RKO (cell line): ENCODE measurements at places on chromosomes 16 and 17.

DNA sequence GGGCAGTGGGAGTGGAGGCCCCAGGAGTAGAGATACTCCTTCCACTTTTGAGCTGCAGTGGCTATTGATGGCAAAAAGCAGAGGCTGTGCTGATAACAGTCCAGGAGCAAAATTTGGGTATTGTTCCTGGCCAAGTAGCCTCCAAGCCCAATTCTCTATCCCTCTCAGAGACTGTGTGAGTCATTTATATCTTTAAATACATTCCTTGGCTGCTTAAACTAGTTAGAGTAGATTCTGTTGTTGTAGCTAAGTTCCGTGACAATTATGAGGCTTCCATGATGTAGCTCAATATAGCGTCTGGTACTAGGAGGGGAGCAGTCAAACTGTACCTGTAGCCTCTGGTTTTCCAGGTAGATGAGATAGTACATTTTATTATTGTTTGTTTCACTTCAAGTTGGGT lies 19.9 kb upstream of the UBE2G1 start:
- DNase-seq, result no peak

GRCh38 chr17:58513965-58514769 lies at the start of gene MTMR4:
TSS of gene MTMR4 (minus strand) at chr17:58514638. CDS start at chr17:58514407, 231 bp downstream.
- DNase-seq, result peak; percentile 70

DNA sequence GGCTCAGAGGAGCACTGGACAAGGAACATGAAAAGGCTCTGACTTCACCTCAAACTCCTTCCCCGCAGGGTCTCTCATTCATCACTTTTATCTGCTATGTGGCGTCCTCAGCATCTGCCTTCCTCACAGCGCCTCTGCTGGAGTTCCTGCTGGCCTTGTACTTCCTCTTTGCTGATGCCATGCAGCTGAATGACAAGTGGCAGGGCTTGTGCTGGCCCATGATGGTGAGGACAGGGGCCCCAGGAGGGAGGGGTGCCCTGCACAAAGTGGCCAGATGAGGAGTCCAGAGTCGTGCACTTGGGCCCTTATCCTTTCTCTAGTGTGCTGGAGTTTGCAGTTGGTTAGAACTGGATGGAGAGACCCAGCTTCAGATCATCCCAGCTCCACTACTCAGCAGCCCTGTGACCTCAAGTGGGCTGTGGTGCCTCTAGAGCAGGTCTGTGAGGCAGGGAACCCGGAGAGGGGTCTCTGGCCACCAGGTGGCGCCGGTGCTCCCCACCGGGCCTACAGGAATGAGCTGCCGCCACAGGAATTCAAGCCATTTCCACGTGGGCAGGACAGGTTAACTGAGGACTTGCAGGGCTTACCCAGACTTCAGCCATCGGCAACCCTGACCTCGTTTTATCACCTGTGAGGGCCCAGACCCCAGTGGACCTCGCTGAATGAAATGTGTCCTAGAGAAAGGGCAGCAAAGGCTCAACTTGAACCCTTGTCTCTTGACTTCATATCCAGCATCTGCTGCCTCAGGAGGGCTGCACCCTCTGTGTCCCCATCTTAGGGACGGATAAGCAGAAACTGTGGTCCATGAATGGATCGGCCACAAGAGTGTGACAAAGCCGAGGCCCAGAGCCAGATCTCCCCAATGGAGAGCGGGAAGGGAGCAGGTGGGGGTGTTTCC lies 4.0 kb downstream of the CMTM3 start:
- peak; percentile 86 for DNase-seq

- DNase-seq, result peak; percentile 92
Measured at GRCh38 chr17:7912927-7913524, 3.1 kb downstream of the RNF227 start.

DNA sequence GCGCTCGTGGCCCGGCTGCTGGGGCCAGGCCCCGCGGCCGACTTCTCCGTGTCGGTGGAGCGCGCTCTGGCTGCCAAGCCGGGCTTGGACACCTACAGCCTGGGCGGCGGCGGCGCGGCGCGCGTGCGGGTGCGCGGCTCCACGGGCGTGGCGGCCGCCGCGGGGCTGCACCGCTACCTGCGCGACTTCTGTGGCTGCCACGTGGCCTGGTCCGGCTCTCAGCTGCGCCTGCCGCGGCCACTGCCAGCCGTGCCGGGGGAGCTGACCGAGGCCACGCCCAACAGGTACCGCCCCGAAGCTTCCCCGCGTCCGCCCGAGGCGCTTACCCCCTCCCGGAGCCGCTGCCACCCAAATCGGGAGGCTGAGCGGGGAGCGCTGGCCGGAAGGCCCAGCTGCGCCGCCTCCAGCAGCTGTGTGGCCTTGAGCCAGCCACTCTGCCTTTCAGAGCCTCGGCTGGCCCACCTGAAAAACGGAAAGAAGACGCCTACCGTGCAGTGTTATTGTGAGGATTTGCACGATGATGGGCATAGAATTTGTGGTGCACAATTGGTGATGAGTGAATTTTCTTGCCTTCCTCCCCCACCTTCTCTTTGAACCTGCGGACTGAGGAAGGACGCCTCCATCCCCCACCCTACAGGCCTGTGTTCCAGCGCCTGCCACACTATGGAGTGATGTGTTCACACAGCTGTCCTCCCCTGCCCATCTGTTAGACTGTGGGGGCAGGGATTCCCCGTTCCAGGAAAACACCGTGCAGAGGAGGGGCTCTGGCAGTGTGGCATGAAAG lies 523 bp downstream of the NAGLU start:
- peak; percentile 88 for DNase-seq

DNA sequence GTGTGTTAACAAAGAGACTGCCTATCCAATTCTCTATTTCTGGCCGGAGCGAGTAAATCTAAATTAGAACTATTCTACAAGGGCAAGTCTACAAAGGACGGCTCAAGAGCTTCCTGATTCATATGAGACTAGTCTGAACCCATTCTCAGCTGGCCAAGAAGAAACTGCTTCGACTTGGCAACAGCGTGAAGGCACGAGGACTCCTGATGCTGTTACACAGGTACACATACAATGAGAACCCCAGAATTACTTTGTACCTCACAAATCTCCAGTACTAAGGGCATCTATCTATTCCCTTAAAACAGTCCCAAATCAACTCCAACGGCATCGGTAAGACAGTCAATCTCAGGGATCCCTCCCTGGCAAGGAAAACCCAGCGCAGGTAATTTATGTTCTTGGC lies 1.5 kb downstream of the CRK start:
- DNase-seq, result peak; percentile 32

- no peak for DNase-seq
Measured at GRCh38 chr16:23134274-23134673, 15.0 kb downstream of the USP31 start.

GRCh38 chr17:82548681-82549303 lies 29.3 kb downstream of the FOXK2 start:
- no peak for DNase-seq

DNA sequence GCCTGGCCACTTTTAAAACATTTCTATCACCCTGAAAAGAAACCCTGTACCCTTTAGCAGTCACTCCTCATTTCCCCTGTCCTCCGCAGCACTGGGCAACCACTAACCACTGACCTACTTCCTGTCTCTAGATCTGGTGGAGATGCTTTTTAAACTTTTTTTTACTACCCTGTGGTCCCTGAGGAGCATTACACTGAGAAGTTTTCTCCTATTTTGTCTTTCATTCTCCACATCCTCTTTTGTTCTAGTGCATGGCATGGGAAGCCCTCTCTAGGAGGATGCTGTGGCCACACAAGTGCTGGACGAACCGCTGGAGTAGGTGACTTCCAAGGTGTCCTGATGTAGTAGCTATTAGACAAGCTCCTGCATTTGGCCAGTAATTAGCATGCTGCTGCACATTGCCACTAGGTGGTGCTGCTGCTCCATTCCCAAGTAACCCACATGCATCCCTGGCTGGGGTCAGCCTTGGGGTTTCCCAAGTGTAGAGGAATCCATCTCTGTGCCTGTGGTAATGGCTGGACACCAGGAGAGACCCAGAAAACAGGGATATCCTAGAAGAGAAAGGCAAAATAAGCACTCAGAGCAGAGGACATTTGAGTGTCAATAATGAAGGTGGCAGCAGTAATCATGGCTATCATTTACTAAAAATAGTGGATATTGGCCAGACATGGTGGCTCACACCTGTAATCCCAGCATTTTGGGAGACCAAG lies 143.8 kb upstream of the CRHR1 start:
- DNase-seq, result peak; percentile 68

GRCh38 chr16:35746963-35747657 lies 2287.7 kb downstream of the TP53TG3F start:
- no peak for DNase-seq

DNA sequence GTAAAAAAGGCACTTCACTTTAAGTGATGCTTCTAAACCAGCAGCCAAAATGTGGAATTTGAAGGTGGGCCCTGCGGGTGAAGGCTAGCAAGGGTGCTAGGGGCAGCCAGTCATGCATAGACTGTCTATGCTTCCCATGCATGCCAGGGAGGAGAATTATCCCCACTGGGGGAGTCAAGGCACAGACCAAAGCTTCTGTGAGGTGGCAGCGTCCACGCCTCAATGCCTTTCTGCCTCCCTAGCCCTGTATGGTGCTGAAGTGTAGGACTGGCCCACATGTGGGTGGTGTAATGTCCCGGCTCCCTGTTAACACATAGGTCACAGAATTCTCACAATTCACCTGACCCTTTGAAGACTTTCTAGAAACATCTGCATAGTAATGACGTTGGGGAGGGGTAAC lies 1.9 kb downstream of the HS3ST2 start:
- no peak for DNase-seq

DNA sequence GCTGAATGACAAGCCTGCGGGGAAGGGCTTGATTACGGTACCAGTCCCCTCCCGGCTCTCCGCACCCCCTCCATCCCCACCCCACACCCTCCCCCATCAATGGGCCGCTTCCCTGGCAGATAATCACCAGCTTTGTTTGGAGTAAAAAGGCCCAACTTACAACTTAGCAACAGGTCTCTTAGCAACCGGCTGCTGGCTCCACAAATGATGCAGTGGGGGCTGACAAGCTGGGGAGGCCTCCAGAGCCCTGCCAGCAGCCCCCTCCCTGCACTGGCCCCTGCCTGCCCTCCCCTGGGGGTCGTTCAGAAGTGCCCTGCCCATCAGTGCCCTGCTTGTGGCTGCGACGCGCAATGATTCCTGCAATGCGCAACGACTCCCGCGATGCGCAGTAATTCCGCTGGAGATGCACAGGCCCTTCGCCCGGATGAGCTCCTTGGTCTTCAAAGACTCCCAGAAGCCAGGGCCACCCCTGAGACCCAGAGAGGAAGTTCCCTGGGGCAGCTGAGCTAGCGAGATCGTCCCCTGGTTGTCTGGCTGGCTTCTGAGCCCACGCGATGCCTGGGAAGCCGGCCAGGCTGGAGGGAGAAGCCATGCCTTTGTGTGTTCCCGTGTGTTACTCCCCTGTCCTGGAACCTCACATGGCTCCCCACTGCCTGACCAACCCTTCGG lies 23.3 kb downstream of the CPNE2 start:
- no peak for DNase-seq

DNA sequence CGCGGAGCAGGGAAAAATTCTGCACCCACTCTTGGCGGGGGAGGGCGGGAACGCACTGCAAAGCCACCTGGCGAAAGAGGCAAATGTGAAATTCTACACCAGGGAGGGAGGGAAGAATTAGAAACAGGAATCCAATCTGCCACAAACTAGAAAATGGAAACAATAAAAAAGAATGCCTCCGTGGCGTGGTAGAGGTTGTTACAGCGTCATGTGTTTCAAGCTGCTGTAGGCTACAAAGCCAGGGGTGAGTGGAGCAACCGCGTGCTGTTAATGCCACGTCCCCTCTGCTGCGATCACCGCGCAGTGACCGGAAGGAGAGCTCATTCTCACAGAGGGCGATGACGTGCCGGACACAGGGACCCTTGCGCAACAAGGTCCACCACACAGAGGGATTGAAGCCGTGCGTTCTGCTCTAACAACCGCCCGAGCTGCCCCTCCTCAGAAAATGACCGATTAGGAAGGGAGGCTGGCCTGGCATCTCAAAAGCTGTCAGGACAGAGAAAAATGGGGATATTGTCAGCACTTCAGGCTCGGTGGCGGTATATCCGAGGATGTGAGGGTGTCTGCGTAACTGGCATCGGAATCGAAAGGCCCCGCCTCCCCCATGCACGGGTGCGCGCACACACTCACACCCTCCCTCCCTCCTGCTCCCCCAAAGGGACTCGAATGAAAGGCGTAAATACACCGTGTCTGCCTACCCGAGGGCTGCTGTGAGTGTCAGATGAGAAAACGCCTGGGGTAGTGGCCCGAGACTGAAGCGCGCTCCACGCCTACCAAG lies 70.8 kb upstream of the TNRC6C start:
- DNase-seq, result peak; percentile 77

- no peak for DNase-seq
Measured at GRCh38 chr17:28124962-28125361, 82.5 kb downstream of the NLK start.

DNA sequence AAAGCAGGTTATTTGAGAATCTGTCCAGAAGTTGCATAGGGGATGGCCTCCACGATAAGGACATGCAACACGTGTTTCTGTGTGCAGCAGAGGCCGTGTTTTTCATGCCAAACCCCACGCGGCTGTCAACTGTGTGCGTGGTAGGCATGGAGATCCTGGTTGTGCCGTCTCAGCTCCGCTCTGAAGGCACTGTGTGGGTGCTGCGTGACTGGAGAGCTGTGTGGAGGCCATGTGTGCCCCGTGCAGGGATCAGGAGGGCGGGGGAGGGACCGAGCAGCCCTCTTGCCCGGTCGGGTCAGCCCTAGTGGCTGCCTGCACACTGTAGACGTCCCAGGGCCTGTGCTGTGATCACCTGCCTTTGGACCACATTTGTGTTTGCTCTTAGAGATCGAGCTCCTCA lies 74.5 kb downstream of the SEC14L1 start:
- no peak for DNase-seq

DNA sequence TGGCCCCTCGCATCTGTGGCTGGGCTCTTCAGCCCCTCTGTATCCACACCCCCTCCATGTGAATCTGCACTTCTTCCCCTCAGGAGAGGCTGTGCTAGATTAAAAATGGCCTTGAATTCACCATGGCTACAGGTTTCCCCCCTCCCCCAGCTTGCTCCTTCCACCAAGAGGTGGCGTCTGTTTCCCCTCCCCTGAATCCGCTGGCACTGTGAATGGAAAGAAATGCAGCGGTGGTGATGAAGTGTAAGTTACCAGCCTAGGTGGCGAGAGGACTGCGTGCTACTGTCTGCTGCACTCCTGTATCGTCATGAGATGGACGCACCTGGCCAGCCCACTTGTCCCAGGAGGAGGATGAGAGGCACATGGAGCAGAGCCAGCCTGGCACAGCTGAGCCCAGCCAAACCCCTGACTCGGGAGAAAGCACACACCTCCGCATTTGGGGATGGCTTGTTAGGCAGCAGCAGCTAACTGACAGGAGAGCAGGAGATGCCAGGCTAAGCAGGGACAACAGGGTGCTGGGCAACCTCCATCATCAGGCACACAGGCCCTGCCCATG lies 26.2 kb downstream of the TNFRSF13B start:
- no peak for DNase-seq
